Left colon (tissue), 2 donors: ENCODE measurements at places on chromosomes 11 and 22.

GRCh38 chr11:119585043-119585781 is 143.8 kb downstream of the NECTIN1 start:
- no peak for DNase-seq

- no peak for DNase-seq
These were observed 18.5 kb downstream of the CD5 start for GRCh38 chr11:61120706-61121191.

DNA sequence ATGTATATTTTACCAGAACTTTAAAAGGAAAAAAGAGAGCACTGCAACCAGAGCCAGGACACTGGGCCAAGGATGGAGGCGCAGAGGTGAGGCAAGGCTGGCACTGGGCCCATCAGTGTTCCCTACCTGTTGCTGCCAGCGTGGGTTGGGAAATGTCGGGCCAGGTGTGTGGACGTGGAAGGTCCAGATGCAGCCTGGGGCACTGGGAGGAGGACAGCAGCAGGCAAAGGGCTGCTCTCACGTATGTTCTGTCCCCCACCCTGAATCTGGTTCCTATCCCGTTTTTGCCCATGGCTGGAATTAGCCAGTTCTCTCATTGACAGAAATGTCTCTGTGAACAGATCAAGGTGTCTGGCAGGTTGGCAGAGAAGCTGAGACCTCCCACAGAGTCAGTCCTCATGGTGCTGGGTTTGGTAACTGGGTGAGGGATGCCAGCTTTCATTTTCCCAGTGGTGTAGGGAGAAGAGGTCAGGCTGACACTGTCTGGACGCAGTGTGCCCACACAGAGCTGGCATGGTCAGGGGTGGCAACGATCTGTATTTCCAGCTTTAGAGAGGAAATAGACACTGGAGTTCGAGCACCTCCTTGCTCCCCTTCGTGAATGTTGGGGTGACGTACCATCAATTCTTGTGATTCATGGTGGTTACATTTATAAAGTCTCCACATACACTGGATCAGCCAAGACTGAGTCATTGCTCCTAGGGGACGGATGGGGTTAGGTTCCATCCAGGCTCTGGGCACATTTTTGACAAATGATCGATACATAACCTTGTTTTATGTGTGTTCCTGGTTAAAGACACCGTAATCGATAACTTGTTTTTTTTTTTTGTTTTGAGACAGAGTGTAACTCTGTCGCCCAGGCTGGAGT is 4.3 kb upstream of the PNPLA3 start:
- no peak for DNase-seq

GRCh38 chr11:8263109-8263768 is 439 bp downstream of the LMO1 start:
- peak; percentile 16 for DNase-seq
